Fibroblast of skin of left quadriceps (primary cell): ENCODE measurements at places on chromosomes 1 and 21.

DNA sequence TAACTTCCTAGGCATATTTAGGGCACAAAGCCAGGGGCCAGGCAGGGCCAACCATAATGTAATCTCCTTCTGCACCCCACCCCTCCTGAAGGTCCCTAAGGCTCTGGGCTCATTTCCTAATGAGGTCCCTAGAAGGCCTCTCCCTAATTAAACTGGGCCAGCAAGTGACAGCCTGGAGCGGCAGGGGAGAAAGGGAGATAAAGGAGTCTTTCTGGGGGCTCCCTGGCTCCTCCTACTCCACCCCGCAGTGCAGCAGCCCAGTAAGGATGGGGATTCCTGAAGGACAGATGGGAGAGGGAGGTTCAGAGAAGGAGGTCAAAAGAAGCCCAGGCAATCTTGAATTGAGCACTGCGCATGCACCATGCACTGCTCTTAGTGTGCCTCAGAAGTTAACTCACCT, 12.8 kb downstream of the LRP8 start:
- no peak for DNase-seq

DNA sequence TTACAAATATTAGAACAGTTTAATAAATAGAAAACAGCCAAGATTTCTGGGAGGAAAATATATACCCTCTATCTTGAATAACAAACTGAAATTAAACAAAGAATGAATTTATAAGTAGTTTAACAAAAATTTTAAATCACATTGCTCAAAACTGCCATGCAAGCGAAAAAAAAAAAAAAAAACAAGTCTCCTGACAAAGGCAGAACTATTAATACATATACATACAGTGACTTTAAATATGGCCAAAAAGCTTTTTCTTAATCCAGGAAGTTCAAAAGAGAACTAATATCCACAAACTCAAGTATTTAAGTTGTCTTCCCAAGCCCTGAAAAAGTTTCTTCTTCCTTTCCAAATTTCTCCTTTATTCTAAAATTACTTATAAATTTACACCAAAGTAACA, 63.5 kb upstream of the MUTYH start:
- no peak for DNase-seq

DNA sequence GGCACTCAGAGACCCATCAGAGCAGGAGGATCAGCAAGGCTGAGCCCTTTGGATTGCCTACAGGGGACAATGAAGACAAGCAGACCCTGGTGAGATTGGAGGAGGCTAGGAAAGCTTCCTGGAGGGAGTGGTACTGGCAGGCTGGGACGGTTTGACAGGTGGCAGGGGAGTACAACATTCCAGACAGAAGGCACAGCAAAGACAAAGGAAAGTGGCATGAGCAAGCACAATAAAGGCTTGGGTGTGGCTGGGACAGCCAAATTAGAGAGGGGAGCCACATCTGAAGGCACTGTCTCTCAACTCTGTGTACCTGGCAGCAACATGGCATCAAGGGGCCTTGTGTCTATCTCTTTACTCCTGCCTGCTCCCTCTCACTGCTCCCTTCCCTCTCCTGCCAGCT, 38.2 kb downstream of the DMAP1 start:
- DNase-seq, result no peak

- no peak for DNase-seq
Measured at GRCh38 chr21:27513825-27514224, 546.9 kb upstream of the ADAMTS5 start.

DNA sequence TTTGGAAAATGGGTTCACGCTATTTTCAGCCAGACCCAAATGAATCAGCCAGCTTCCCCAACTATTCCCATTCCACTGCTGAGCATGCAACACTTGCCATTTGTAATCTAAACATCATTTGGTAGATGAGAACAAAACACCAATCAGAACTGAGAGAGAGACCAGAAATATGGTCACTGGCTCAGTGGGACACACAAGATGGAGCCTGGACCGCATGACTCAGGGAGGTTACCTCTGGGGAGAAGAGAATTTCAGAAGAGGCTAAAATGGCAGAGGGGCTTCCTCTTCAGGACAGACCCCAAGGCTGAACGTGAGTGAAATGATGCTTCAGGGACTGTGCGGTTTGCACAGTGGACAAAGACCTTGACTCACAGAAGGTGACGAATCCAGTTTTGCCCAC, 126.6 kb downstream of the URB2 start:
- DNase-seq, result no peak

DNA sequence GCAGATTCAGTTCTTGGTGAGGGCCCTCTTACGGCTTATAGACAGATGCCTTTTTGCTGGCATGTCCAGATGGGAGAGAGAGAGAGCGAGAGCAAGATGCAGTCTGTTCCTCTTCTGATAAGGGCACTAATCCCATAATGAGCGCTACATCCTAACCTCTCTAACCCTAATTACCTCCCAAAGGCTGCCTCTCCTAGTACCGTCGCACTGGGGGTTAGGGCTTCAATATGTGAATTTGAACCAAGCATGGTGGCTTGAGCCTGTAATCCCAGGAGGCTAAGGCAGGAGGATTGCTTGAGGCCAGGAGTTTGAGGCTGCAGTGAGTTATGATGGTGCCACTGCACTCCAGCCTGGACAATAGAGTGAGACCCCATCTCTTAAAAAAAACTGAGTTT, 10.5 kb upstream of the SDE2 start:
- no peak for DNase-seq

- no peak for DNase-seq
Measured at GRCh38 chr1:16143005-16143565, 12.8 kb downstream of the EPHA2 start.

GRCh38 chr1:157240495-157241184, 102.4 kb upstream of the ETV3 start:
- no peak for DNase-seq

DNA sequence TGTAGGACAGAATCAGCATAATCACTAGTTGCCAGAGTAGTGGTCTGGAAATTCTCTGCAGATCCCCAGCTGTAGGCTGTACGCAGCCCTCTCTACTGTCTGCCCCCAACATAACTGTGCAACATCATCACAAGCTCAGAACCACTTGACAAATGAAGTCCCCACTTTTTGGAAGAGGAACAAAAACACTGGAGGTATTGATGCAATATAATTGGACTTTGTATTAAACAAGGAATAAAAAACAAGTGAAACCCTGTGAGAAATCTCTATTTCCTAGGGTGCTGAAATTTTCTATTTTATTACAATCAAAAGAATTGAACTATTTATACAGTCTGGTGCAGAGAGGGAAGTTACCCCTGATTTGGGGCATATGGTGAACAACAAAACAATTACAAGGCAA, 15.2 kb downstream of the PHTF1 start:
- DNase-seq, result no peak

DNA sequence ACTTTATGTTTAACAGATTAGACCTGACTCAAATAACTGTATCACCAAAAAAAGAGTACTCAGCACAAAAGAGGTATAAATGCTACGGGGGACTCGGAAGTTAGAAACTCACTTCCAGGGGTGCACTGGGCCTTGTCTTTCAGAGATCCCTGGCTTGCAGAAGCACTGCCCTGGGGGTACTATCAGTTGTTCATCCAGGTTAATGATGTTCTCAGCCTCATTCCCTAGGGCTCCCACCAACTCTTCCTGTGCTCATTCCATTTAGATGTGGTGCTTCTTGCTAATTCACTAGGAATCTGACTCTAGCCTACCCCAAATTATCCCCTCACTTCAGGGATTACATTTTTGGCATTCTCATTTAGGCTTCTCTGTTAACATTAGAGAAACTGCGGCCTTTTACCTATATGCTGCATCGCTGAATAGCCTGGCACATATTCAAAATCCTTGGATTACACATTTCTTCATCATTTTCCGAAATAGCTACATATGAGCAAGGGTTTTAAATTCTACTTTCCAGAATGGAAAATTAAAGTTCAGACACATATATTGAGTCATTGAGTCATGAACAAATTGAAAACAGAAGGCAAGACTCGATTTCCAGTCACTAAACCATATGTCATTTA, 338.5 kb downstream of the KCTD3 start:
- DNase-seq, result peak; percentile 93

- no peak for DNase-seq
Measured at GRCh38 chr21:42925114-42925926, at the start of gene ERVH48-1. ERVH48-1 (minus strand) TSS chr21:42925630; CDS start chr21:42919006, 6,624 bp downstream.

GRCh38 chr1:116401646-116402176, 28.7 kb downstream of the ATP1A1 start:
- DNase-seq, result no peak

- DNase-seq, result no peak
Measured at GRCh38 chr1:94105581-94105952, 15.4 kb downstream of the ABCA4 start.

GRCh38 chr1:76336931-76337371, 262.4 kb downstream of the ST6GALNAC3 start:
- peak; percentile 97 for DNase-seq

GRCh38 chr1:195045072-195045471, 1563.2 kb downstream of the KCNT2 start:
- DNase-seq, result no peak

DNA sequence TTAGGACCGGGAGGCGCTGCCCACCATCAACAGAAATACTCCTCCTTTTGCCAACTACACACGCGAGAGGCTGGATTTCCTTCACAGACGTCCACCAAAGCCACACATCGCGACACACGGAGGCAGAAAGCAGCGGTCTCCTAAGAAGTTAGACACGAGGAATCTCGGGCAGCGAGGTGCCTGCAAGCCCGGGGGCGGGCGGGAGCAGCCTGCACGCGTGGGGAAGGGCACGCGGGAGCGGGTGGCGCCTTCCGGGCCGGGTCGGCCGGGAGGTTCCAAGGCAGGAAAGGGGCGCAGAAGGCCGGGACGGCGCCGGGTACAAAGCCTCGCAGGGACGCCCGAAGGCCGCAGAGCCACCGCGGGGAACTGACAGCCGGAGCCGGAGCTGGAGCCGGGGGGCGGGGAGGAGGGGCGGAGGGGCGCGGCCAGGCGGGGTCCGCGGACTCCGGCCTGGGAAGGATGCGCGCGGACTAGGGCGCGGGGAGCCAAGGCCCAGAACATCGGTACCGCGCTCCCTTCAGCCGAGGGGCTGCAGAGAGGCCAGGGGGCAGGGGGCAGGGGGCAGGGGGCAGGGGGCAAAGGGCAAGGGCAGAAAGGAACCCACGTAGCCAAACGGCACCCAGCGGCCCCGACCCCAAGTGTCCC, 722 bp downstream of the NPHP4 start:
- DNase-seq, result no peak

DNA sequence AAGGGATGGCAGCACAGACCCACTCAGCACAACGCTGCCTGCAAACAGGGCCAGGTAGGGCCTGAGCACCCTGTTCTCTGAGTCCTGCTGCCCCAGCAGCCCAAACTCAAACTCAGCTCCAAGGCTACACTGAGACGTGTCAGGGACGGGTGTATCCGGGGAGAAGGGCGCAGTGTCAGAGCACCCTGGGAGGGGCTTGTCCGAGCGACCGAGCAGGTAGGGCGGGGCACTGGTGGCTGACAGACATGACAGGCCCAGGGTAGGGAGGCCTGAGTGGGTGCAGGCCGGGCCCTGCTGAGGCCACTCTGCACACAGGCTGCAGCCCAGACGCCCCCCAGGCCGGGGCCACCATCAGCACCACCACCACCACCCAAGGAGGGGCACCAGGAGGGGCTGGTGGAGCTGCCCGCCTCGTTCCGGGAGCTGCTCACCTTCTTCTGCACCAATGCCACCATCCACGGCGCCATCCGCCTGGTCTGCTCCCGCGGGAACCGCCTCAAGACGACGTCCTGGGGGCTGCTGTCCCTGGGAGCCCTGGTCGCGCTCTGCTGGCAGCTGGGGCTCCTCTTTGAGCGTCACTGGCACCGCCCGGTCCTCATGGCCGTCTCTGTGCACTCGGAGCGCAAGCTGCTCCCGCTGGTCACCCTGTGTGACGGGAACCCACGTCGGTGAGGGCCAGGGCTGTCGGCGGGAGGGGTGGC, 5.5 kb downstream of the SCNN1D start:
- no peak for DNase-seq

- no peak for DNase-seq
Measured at GRCh38 chr1:179745131-179745611, 2.1 kb downstream of the FAM163A start.

GRCh38 chr21:42833859-42834725, 45.2 kb downstream of the WDR4 start:
- no peak for DNase-seq

DNA sequence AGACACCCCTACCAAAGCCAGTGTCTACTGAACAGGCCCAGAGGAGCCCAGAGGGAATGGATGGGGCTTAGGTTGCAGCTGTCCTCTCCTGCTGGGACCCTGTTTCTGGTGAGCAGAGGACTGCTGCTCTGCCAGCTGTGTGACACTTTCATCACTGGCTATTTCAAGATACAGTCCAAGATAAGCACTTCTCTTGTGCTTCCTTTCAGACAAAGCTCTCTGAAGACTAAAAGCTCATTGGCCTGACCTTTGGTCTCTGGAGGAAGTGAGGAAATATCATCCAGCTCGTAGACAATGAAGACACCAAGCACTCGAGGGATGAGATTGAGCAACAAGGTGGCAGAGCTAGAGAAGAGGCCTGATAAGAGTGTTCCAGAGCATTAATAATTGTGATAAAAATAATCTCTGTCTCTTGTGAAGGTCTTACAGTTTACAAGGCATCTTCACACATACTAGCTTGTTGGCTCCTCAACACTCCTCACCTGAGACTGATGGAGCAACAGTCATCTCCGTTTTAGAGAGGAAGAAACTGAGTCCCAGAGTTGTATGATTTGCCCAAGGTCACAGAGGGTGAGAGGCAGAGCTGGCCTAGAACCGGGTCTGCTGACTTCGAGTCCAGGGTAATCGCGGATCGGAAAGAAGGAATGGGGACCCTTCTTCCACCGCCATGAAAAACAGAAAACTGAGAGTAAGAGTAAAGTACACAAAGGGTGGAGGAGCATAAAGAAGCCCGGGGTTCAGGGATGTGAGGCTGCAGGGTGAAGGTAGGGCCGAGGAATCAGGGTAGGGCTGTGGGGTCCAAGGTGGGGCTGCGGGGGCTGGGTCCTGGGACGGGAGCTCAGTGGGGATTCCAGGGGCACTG, 666 bp downstream of the PAFAH2 start:
- no peak for DNase-seq

DNA sequence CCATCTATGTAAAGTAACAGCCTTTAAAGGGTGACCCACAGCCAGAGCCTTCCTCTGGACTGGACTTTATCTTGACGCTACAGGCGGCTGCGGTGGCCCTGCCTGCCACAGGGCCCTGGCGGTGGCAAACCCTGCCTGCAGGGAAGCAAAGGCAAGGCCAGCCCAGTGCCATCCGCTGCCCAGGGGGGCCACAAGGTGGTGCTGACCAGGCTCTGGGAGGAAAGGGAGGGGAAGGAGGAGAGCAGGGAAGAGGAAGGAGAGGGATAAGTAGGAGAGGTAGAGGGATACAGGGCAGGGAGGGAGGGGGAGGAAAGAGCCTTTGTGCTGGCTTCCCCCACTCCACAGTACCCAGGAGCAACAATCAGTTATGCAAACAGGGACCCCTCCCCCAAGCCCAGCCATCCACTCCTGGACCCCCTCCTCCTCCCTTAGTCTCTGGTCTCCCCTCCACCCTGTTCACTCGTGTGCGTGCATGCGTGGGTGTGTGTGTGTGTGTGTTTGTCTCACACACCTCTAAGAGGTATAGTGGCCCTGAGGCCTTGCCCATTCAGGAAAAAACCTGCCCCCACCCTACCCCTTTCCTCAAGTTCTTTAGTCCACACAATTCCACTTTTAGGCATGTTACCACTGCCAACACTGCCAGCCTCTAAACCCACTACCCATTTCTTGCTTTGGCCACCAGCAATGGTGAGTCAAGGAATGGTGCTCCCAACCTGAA, 30.3 kb downstream of the SSBP3 start:
- DNase-seq, result no peak
